Smooth muscle cell of the brain vasculature (primary cell): ENCODE measurements at places on chromosomes 4 and X.

GRCh38 chrX:150506020-150506419, 62.4 kb upstream of the MTM1 start:
- DNase-seq: no peak

GRCh38 chrX:10569946-10570345, 50.4 kb downstream of the MID1 start:
- no peak for DNase-seq

DNA sequence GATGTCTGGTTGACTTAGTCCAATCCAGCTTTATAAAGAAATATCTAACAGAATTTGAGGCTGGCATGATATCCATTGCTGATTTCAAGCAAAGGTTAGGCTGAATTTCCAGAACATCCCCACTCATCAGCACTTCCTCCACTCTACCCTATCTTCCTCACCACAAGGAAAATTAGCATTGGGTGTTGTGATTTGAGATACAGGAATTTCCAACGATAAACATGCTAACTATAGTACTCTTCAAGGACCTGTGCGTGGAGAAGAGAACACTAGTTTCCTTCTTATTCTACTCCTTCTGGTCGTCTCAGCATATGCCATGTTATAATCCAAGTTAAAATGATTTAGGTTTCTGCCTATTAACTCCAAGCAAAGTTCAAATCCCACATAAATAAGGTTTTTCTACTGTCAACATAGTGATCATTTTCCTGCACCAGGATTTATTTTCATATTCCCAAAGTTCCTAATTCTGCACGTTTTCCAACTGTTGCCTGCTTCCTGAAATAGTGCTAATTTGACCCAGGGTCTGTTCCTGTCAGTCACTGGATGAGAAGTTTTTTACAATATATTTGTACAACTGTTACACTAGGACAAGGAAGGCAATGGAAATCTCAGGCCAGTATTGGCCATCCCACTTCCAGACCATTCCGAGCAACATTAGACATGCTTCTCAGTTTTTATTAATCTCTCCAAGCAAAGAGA, 177.6 kb upstream of the EDNRA start:
- no peak for DNase-seq

- no peak for DNase-seq
Observed at GRCh38 chr4:88866862-88867550, 169.4 kb upstream of the NAP1L5 start.

- no peak for DNase-seq
Observed at GRCh38 chrX:40007756-40008705, 89.7 kb downstream of the BCOR start.

- DNase-seq: no peak
Observed at GRCh38 chr4:61200187-61200915, at the start of gene ADGRL3. ADGRL3 (plus strand) TSS chr4:61200326.

DNA sequence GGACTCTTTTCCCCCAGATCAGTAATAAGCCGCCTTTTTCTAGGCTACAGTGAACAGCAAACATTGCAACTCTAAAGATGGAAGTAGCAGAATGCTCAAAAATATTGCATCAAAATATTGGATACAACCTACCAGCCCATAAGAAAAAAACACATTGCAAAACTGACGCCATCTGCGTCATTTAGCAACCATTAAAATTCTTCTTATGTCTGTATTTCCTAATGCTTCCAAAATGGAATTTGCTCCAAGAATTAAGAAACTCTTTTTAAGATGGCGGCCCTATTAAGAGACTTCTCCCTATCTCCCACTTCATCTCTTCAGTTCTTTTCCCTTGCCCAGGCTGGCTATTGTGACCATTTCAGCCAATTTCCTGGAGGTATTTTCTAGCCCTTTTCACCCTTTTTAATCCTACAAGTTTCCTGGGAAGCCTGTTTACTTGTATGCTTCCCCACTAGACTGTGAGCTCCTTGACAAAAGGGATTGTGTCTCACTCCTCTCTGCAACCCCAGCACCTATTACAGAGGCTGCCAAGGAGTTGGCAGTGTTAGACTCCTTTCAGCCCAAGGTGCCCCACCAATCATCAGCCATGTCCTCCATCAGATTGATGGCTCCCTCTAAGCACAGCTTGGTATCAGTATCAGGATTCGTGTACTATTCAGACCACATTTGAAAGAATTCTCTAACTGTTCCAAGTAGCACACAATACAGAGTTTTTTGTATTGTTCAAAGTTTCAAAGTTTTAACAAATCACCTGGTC, 4.4 kb downstream of the GPC3 start:
- no peak for DNase-seq

GRCh38 chr4:84915396-84915780, 51.1 kb downstream of the WDFY3 start:
- no peak for DNase-seq

GRCh38 chrX:103423955-103424638, 47.8 kb downstream of the BEX3 start:
- no peak for DNase-seq

GRCh38 chr4:140654495-140654814, 85.7 kb upstream of the UCP1 start:
- DNase-seq: no peak
